Tibial nerve (tissue), 4 donors: ENCODE measurements at places on chromosomes 3 and 15. TPM values are rescaled to one million over a fixed set of nuclear protein-coding genes. Genes with fewer than 3 reads are reported as not detected.

The ANKRD34C gene
- total RNA-seq, result not detected

GRCh38 chr3:161295325-161295724 lies 74.2 kb downstream of the NMD3 start:
- H3K4me1 ChIP-seq, result no peaks in the 10 kb centered on the region
- no peaks in the 10 kb centered on the region for H3K27me3 ChIP-seq
- no peaks in the 10 kb centered on the region for H3K36me3 ChIP-seq
- H3K27ac ChIP-seq, result no peak overlapping the region
- DNase-seq, result no peak

DNA sequence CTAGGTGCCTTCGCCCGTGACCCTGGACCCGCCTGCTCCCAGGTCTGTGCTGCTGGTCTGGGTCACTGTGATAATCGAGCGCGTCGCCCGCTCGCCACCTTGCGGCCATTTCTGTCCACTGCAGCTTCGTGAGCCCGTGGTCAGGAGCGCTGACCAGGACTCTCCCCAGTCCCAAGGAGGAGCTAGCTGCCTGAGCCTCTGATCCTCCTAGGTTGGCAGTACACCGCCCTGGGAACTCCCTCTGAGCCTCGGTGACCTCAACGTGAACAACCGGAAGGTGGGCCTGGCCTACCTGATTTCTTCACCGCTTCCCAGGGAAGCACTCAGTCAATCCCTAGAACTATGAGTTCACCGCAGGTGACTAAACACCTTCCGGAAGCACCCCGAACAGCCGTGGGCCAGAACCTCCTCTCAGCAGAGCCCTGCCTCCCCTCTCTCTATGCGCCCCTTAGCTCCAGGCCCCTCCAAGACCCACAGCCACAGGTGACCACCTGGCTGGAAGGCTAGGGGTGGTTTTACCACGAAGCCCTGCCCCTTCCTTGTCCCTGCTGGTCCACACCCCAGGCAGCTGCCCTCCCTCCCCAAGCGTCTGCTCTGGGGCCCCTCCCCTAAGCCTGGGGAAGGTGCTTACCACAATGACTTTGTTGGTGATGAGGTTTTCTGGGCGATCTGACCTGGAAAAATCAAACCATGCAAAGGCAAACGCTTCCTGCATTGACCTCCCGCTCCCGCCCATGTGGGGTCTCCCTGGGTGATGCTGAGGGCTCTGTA lies 9.7 kb downstream of the PLA2G4D start:
- H3K4me1 ChIP-seq, result no peaks in the 10 kb centered on the region
- H3K4me3 ChIP-seq, result no peak overlapping the region
- H3K27me3 ChIP-seq, result peaks cover 18% of the 10 kb centered on the region
- no peak overlapping the region for H3K27ac ChIP-seq
- no peaks in the 10 kb centered on the region for H3K36me3 ChIP-seq

- no peaks in the 10 kb centered on the region for H3K27me3 ChIP-seq
- no peaks in the 10 kb centered on the region for H3K4me1 ChIP-seq
- H3K4me3 ChIP-seq, result no peak overlapping the region
- no peak overlapping the region for H3K27ac ChIP-seq
Observed at GRCh38 chr3:150074697-150075416, 104.2 kb upstream of the PFN2 start.

DNA sequence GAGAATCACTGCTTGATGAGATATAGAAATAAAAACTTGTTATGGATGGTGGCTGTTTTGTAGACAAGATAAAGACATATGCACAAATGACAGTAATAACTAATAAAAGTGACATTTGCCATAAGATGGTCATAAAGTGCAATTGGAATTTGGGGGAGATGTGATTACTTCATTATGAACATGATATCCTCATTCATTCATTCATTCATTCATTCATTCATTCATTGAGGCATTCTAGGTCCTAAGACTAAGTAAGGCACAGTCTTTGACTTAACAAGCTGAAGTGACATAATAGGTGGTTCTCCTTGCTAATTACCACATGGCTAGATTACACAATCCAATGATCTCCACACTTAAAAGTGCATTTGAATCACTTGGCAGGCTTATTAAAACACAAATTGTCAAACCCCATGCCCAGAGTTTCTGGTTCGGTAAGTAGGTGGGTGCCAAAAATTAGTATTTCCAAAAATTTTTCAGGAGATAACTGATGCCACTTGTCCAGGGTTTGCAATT lies 18.9 kb downstream of the RAP2B start:
- no peak for DNase-seq
- H3K36me3 ChIP-seq, result peaks cover 24% of the 10 kb centered on the region
- no peaks in the 10 kb centered on the region for H3K4me1 ChIP-seq
- no peaks in the 10 kb centered on the region for H3K27me3 ChIP-seq
- no peak overlapping the region for H3K4me3 ChIP-seq
